ENCODE measurements at places on chromosomes 7 and 10. TPM values are rescaled to one million over a fixed set of nuclear protein-coding genes. Genes with fewer than 3 reads are reported as not detected.

The SGCE gene
- 59.4 TPM for total RNA-seq

The CDK14 gene
- total RNA-seq = 13.6 TPM

The LSM8 gene
- 44.7 TPM for total RNA-seq

The GNAT3 gene
- total RNA-seq = not detected

The GRID1 gene
- total RNA-seq = not detected

The AQP1 gene
- 4.9 TPM for total RNA-seq

The MCM7 gene
- total RNA-seq = 98.1 TPM

The CDH23 gene
- under 0.01 TPM for total RNA-seq

The LIPN gene
- not detected for total RNA-seq

The LRRD1 gene
- total RNA-seq = under 0.01 TPM

The CXCL12 gene
- total RNA-seq = 6.5 TPM

The ZFYVE27 gene
- total RNA-seq = 21.9 TPM

The RELN gene
- 59.3 TPM for total RNA-seq

The METTL27 gene
- total RNA-seq = 0.98 TPM

The MYL10 gene
- total RNA-seq = not detected

The TBXAS1 gene
- total RNA-seq = 2.9 TPM

The TMEM176B gene
- not detected for total RNA-seq

The NODAL gene
- not detected for total RNA-seq

The HNRNPH3 gene
- 15.4 TPM for total RNA-seq

The COMMD3 gene
- 35.5 TPM for total RNA-seq

The VWA2 gene
- under 0.01 TPM for total RNA-seq

The PTF1A gene
- not detected for total RNA-seq

The RAB18 gene
- 42.1 TPM for total RNA-seq

The MACROH2A2 gene
- total RNA-seq = not detected

Data from vein endothelial cell (primary cell).